ENCODE measurements at places on chromosomes 3 and 15. TPM values are rescaled to one million over a fixed set of nuclear protein-coding genes. Genes with fewer than 3 reads are reported as not detected.

Gene DHX36
- total RNA-seq = 53.1 TPM

Gene HEG1
- 7.5 TPM for total RNA-seq

Gene PXYLP1
- 13.7 TPM for total RNA-seq

Gene SEMA3F
- total RNA-seq = 10.6 TPM

Gene CEP70
- total RNA-seq = 5.7 TPM

Gene SLCO2A1
- 0.02 TPM for total RNA-seq

Gene SERPINI2
- not detected for total RNA-seq

Gene LSAMP
- total RNA-seq = 0.18 TPM

Gene FAM81A
- 12.7 TPM for total RNA-seq

Gene TMF1
- 15.8 TPM for total RNA-seq

Gene SLC26A6
- total RNA-seq = 20.3 TPM

Gene CTXN2
- total RNA-seq = 0.05 TPM

Gene THAP10
- 6.4 TPM for total RNA-seq

Gene C3orf20
- total RNA-seq = 0.05 TPM

Gene TMEM42
- 11.9 TPM for total RNA-seq

Gene PRR23E
- total RNA-seq = not detected

Gene TEX55
- total RNA-seq = not detected

Gene PLA2G4D
- total RNA-seq = not detected

Gene CCDC174
- 16.6 TPM for total RNA-seq

Gene SLC12A8
- total RNA-seq = 1.0 TPM

Gene ZBTB47
- total RNA-seq = 6.5 TPM

Gene B3GNT5
- total RNA-seq = 29.3 TPM

Gene MASP1
- not detected for total RNA-seq

Gene ATP10A
- 7.3 TPM for total RNA-seq

Gene VEPH1
- total RNA-seq = 0.13 TPM

Gene TMEM108
- not detected for total RNA-seq

Gene XPC
- total RNA-seq = 31.8 TPM

Gene FGD5
- total RNA-seq = 0.03 TPM
